ENCODE measurements at places on chromosomes 1 and 21.

GRCh38 chr1:46458190-46458589 is 31.4 kb upstream of the DMBX1 start:
- DNase-seq = no peak

GRCh38 chr21:42341776-42342542 is 8.8 kb downstream of the TFF2 start:
- DNase-seq = no peak

DNA sequence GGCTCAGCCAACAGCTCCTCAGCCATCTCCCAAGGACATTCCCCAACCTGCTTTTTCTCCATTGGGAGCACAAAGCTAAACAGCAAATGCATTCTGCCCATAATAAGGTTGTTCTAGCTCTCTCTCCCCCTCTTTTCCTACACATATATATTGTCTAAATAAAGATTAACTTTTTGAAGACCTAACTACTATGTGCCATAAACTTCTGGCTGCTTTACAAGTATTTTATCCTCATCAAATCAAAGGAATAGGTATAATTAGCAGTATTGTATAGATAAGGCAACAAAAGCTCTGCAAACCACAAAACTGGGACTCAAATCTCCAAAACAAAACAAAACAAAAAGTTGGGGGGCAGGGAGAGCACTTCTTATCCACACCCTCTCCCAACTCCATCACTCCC is 43.4 kb downstream of the TGFBR3 start:
- DNase-seq = no peak

- DNase-seq = no peak
Measured at GRCh38 chr1:192224396-192224795, 66.1 kb downstream of the RGS18 start.

DNA sequence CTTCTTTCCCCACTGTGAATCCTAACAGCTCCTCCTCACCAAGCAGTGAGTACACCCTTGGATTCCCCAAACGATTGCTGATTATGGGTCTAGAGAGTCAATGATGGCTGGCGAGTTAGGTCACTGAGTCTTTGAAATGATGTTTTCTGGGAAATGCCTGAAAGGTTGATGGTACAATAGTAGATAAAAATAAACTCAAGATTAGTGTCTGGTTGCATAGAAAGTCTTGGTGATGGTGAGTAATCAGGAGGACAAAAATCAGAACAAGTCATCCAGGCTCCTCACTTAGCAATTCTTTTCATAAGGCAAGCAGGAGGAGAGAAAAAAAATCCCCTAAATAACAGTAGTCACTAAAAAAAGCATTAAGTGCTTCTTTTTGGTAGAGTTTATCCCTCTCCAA is 22.6 kb downstream of the HLX start:
- no peak for DNase-seq

DNA sequence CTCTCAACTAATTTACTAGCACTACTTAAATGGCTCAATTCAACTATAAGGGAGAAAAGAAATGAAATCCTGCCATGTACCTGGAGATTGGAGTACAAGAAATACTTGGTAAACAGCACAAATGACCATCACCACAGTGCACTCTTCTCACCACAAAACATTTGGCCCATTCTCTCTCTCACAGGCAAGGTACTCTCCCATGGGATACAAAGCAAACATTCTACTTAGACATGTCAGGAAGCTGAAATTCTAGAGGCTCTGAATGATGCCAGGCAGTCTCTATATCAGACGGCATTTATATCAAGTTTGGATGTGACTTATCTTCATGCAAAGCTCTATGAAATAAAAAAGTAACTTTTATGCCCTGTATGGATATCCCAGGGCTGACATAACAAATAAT is 72.5 kb downstream of the DPT start:
- no peak for DNase-seq

GRCh38 chr1:150282558-150282958 is 204 bp downstream of the CIART start:
- no peak for DNase-seq

DNA sequence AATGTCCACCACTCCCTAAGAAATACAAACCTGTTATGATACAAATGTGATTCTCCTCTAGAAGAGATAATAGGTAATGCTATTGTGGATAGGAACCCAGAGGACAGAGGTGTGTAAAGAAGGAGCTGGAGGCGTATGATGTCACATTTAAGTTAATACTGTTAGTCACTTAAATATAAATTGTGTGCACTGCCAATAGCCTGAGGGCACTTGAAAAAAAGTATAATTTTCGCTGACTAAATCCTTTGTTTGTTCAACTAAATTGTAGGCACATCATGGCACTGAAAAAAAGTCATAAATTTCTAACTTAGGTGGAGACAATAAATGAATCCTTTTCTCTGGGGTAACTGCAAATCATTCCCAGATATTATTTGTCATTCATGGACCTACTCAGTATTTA is 4.4 kb downstream of the RCSD1 start:
- no peak for DNase-seq

DNA sequence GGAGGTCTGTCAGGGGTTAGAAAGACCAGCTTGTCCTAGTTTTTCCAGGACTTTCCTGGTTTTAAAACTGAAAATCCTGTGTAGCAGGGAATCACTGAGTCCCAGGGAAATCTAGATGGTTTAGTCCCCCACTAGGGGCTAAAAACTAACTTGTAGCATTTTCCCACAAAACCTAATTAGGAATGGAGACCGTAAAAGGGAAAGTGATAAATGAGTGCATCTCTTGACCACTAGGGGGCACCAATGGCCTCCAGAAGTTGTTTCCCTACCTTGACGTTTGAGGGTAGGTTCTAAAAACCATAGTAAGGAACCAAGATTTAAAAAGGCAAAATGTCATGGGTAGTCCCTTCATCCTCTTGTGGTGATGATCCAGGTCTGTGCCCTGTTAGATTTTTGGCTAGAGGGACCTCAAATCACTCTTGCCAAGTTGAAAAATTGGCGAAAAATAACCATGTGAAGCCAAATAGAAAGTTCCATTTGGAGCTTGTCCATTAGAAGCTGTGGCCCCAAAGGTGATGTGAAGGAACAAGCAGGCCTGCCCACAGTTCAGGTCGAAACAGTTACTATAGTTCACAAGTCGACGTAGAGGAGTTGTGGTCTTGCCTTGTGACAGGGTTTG is 24.5 kb downstream of the CLIC6 start:
- DNase-seq = peak; percentile 55

- DNase-seq = peak; percentile 78
Measured at GRCh38 chr1:63615768-63616420, 22.7 kb downstream of the PGM1 start.

DNA sequence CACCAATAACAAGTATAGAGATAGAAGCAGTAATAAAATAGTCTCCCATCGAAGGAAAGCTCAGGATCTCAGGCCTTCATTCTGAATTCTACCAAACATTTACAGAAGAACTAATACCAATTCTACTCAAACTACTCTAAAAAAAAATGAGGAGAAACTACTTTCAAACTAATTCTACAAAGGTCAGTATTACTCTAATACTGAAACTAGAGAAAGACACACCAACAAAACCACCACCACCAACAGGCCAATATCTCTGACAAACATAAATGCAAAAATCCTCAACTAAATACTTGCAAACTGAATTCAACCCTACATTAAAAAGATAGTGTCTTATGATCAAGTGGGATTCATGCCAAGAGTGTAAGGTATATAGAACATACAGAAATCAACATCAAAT is 1078.4 kb downstream of the KCNT2 start:
- no peak for DNase-seq

- DNase-seq = no peak
Measured at GRCh38 chr1:117128323-117129079, 7.0 kb upstream of the TRIM45 start.

DNA sequence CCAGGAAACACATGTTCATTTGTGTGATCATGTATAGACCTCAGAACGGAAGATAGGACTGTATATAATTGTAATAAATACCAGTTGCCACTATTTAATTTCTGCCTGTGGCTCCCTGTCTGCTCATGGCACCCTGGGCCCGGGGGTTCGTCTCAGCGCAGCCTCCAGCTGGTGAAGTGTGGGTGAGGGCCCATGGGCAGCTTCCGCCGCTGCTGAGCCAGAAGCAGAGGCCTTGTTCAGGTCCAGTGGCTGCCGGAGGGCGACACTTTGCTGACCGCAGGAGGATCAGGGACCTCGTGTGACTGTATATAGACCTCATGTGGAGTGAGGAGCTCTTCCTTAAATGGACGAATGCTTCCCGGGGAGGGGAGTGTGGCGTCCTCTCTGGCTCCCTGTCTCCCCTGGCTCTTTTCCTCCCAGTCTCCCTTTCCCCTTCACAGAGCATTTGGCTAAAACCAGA is 155.9 kb downstream of the PEX14 start:
- no peak for DNase-seq

DNA sequence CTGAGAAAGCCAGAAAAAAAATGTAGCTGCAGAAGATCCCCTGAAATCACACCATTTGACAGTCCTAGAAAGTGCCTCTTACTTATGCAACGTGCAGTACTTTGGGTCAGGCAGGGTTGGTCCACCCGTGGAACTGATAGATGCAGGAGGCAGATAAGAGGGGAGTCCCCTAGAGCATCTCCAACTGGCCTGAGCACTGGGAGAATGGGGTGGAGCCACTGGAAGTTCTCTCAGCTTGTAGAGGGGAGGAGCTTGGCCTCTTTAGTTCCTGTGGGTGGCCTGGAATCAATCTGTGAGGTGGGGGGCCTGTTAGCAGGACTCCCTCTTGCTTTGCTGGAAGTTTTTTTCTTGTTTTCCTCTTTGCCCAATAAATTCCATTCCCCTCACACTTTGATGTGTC is 335.7 kb upstream of the NCAM2 start:
- DNase-seq = peak; percentile 33

DNA sequence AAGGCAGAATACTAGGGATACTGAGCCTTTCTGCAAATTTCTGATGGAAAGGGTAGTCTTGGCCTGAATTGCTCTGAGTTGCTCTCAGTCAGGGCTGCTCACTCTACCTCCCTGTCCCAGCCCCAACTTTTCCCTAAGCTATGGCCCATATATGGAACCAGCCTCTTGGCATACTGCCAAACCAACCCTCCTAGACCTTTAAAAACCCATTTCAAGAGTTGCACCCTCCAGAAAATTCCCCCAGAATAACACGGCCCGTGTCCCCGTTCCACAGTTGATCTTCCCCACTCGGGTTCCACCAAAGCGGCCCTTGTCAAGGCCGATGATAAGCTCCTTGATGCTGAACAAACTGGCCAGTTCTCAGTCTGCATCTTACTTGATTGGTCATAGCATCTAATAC is 25.4 kb downstream of the SYT6 start:
- no peak for DNase-seq

DNA sequence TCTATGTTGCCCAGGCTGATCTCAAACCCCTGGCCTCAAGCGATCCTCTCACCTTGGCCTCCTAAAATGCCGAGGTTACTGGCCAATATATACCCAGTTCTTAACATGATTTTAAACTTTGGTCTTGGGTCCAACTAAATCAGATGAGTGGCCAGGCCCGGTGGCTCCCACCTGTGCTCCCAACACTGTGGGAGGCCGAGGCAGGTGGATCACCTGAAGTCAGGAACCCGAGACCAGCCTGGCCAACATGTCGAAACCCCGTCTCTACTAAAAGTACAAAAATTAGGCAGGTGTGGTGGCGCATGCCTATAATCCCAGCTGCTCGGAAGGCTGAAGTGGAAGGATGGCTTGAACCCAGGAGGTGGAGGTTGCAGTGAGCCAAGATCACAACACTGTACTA is 29.6 kb downstream of the TOMM20 start:
- DNase-seq = no peak

DNA sequence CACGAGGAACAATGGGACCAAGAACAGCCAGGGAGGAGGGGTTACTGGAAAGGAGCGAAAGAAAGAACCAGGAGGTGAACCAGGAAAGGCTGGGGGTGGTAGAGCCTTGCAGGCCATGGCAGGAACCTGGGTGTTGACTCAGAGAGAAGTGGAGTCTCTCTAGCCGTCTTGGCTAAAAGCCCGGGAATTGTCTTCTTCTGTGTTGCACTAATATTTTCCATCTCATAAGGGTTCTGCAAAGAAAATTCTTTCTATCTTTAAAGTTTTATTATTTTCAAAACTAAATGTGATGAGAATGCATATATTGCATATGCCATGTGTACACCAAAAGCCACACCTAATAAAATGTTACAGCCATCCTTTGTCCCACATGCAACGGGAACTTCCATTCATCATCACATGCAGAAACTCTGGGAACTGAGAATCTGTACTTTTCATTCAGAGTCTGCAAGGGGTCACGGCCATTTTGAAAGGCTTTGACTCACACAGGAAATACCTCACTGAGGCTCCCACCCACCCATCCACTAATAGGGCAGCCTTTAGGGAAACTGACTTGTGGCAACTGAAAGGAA is 38.0 kb downstream of the ERG start:
- DNase-seq = no peak

GRCh38 chr1:28538286-28538685 is 14.6 kb upstream of the TRNAU1AP start:
- no peak for DNase-seq

- DNase-seq = no peak
Measured at GRCh38 chr1:171799166-171799565, 17.7 kb downstream of the METTL13 start.

DNA sequence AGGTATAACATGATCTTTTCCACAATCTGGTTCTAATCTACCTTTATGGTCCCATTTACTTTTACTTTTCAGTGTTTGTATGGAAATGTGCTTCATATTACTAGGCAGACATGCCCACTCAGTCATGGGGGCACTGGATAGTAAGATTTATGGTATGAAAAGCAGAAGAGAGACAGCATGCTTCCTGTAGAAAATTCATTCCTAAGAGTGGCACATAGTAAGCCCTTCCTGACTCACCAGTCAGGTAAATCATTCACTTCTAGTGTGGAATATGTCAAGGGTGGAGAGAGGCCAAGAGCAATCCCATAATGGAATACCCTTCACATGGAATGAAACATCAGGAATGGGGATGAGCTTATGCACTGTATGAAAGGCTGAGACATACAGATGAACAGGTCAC is 49.5 kb upstream of the BCL10 start:
- no peak for DNase-seq

DNA sequence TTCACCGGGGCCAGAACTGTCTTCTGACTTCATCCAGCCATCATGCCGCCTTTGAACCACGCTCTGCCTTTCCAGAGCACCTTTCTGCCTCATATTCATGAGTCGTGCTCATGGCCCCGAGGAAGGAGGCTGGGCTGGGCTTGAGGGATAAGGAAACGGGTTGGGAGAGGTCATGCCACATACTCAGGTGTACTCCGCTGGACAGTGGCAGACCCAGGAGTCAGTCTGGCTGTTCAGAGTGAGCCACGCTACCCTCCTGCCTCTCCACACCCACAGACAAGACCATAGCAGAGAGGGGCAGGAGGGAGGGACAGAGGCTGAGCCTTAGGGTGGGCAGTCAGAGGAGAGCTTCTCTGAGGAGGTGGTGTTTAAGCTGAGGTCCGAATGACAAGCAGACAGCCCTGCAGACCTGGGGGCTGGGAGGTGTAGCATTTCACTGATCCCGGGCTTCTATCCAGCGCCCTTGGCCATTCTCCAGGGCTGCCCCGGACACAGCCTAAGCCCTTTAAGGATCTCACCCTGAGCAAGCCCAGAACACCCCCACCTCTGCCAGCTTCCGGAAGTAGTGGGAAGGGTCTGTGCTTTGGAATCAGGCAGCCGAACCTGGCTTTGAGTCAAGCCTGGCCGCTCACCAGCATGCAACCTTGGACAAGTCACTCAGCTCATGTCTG is 102.3 kb downstream of the LACTBL1 start:
- DNase-seq = no peak
